ENCODE measurements at places on chromosomes 3 and 15. TPM values are rescaled to one million over a fixed set of nuclear protein-coding genes. Genes with fewer than 3 reads are reported as not detected.

Gene HDAC11
- 14.7 TPM for total RNA-seq

DNA sequence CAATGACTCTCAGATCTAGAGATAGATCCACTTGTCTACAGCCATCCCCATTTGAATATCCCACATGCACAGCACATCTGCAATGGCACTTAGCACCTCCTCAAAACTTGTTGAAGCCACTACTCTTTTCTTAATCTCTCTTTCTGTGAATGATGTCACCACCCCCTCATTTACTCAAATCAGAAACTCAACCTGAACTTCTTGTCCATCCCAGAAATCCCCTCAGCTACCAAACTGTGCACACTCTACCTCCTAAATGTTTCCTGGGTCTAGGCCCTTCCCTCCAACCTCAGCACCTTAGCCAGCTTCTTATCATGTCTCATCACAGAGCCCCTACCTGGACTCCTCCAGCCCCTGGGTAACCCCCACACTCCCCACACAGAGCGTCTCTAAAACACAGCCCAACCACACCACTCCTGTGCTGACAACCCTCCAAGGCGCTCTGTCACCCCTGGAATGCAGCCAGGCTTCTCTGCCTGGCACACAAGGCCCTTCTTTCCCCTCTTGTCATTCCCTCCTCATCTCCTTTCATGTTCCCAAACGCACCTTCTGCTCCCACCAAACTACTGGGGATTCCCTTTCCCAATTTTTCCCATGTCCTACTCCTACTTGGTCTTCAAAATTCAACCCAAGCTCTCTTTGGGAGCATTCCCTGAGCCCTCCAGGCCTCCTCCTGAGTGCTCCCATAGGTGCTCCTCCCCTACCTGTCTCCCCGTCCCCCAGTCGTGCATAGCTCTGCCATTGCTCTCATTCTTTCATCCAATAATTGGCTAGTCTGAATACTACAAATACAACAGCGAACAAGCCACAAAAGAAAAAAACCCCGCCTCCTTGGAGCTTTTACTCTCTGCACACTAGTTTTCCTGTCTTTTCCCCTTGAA is 39.8 kb upstream of the ZBTB38 start:
- no peak for DNase-seq

Gene C3orf22
- not detected for total RNA-seq

Gene PLCH1
- total RNA-seq = 5.2 TPM

DNA sequence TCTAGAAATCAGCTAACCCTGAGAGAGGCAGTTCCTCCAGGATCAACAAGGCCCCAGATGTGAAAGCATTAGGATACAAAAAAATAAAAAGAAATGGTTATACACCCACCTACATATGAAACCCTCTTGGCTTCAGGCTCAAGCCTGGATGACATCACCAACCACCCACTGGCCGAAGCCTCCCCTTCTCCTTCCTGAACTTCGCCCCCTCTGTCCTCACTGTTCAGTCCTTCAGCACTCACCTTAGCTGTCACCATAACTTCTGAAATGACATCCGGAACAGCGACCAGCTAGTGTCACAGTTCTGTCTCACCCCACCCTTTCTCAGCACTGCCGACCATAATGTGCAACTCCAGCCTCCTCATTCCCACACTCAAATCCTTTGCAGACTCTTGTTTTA is 98.7 kb downstream of the PLCH1 start:
- DNase-seq = no peak
